Peyer's patch (tissue), 4 donors: ENCODE measurements at places on chromosomes 12 and 14. TPM values are rescaled to one million over a fixed set of nuclear protein-coding genes. Genes with fewer than 3 reads are reported as not detected.

C12orf54 gene
- not detected for total RNA-seq

KRT8 gene
- 2,048 TPM for total RNA-seq

RPL36AL gene
- 155 TPM for total RNA-seq

DACT1 gene
- 19.0 TPM for total RNA-seq

PMEL gene
- total RNA-seq = 2.5 TPM

LPCAT3 gene
- total RNA-seq = 215 TPM

PRH2 gene
- not detected for total RNA-seq

NCAPD2 gene
- total RNA-seq = 86.6 TPM

TMEM229B gene
- total RNA-seq = 26.6 TPM

BCL11B gene
- 7.7 TPM for total RNA-seq

SLC38A4 gene
- total RNA-seq = not detected

ALKBH2 gene
- total RNA-seq = 5.8 TPM

BDKRB1 gene
- total RNA-seq = 3.3 TPM

RTL1 gene
- total RNA-seq = not detected

HOXC13 gene
- total RNA-seq = not detected

WNT1 gene
- total RNA-seq = not detected

PTHLH gene
- total RNA-seq = not detected

SIX4 gene
- total RNA-seq = not detected

FAM181A gene
- not detected for total RNA-seq

PLCZ1 gene
- total RNA-seq = not detected

SDR9C7 gene
- not detected for total RNA-seq

KTN1 gene
- total RNA-seq = 91.2 TPM

KRT75 gene
- not detected for total RNA-seq

PIGH gene
- 45.7 TPM for total RNA-seq

RPL10L gene
- 5.7 TPM for total RNA-seq

HELB gene
- total RNA-seq = 19.8 TPM

AHSA1 gene
- 79.8 TPM for total RNA-seq

SMIM41 gene
- total RNA-seq = not detected

NTS gene
- total RNA-seq = 72.8 TPM

VDR gene
- 193 TPM for total RNA-seq

TSPAN9 gene
- total RNA-seq = 11.4 TPM

PLEKHG7 gene
- total RNA-seq = 19.0 TPM

ALDH1L2 gene
- 0.70 TPM for total RNA-seq

VRTN gene
- total RNA-seq = not detected
